ENCODE measurements at places on chromosomes 4 and X. TPM values are rescaled to one million over a fixed set of nuclear protein-coding genes. Genes with fewer than 3 reads are reported as not detected.

Gene BGN
- total RNA-seq, result 26.7 TPM

Gene WNK3
- total RNA-seq, result 0.53 TPM

Gene MAGEA12
- total RNA-seq, result not detected

Gene TLL1
- total RNA-seq, result 0.57 TPM

Gene ZDHHC15
- 0.26 TPM for total RNA-seq

Gene HSFX4
- total RNA-seq, result not detected

Gene PPP2R2C
- total RNA-seq, result 75.3 TPM

Gene GAGE12H
- not detected for total RNA-seq

Gene ZNF732
- total RNA-seq, result 2.3 TPM

Gene NLGN3
- 0.23 TPM for total RNA-seq

All from esophagus squamous epithelium (tissue), 5 donors.